Activated naive CD8-positive, alpha-beta T cell treated with anti-CD3 and anti-CD28 coated beads, Interleukin-2, amount 10 ng/mL, durations not matched to agents 7 days and 5 days (primary cell): ENCODE measurements at places on chromosomes 5 and 9. TPM values are rescaled to one million over a fixed set of nuclear protein-coding genes. Genes with fewer than 3 reads are reported as not detected.

The CRB2 gene
- total RNA-seq, result not detected

The GADD45G gene
- 8.9 TPM for total RNA-seq

- no peak overlapping the region for H3K4me3 ChIP-seq
- no peaks in the 10 kb centered on the region for H3K4me1 ChIP-seq
- H3K27me3 ChIP-seq, result no peaks in the 10 kb centered on the region
- peaks cover 27% of the 10 kb centered on the region for H3K36me3 ChIP-seq
Measured at GRCh38 chr9:33943389-33943788, 105.3 kb downstream of the UBAP2 start.

GRCh38 chr9:110160123-110160522 is 47.8 kb downstream of the C9orf152 start:
- H3K27ac ChIP-seq, result peak overlapping the region; percentile 25
- peaks cover 55% of the 10 kb centered on the region for H3K36me3 ChIP-seq
- H3K4me3 ChIP-seq, result no peak overlapping the region
- DNase-seq, result no peak
- H3K27me3 ChIP-seq, result no peaks in the 10 kb centered on the region

- H3K27me3 ChIP-seq, result peaks cover 5% of the 10 kb centered on the region
- H3K4me1 ChIP-seq, result no peaks in the 10 kb centered on the region
- no peaks in the 10 kb centered on the region for H3K36me3 ChIP-seq
- H3K27ac ChIP-seq, result no peak overlapping the region
Measured at GRCh38 chr5:71972777-71973473, 134.3 kb upstream of the MAP1B start.

GRCh38 chr9:137750566-137750965 is 127.0 kb upstream of the CACNA1B start:
- H3K27me3 ChIP-seq, result no peaks in the 10 kb centered on the region
- no peak overlapping the region for H3K4me3 ChIP-seq
- no peak overlapping the region for H3K27ac ChIP-seq
- peaks cover 41% of the 10 kb centered on the region for H3K36me3 ChIP-seq
- DNase-seq, result no peak
- peaks cover 4% of the 10 kb centered on the region for H3K4me1 ChIP-seq

GRCh38 chr5:177964471-177964870 is 31.6 kb downstream of the PROP1 start:
- peaks cover 2% of the 10 kb centered on the region for H3K27me3 ChIP-seq
- peaks cover 5% of the 10 kb centered on the region for H3K36me3 ChIP-seq
- peaks cover 3% of the 10 kb centered on the region for H3K4me1 ChIP-seq
- no peak for DNase-seq

The PRLR gene
- not detected for total RNA-seq

DNA sequence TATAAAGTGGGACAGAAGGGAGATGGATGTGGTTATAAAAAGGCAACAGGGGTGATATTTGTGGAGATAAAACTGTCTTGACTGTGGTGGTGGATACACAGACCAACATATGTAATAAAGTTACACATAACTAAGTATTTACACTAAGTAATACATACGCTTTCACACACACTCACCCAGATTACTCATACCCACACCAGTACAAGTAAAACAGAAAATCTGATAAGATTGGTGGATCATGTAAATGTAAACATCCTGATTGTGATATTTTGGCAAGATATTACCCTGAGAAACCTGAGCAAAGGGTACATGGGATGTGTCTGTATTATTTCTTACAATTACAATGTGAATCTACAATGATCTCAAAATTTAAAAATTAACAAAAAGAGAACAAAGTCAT is 53.3 kb upstream of the SLIT3 start:
- H3K27ac ChIP-seq, result no peak overlapping the region
- no peaks in the 10 kb centered on the region for H3K4me1 ChIP-seq
- H3K36me3 ChIP-seq, result no peaks in the 10 kb centered on the region
- H3K27me3 ChIP-seq, result no peaks in the 10 kb centered on the region
- H3K4me3 ChIP-seq, result no peak overlapping the region

- no peak overlapping the region for H3K4me3 ChIP-seq
- peaks cover 5% of the 10 kb centered on the region for H3K27me3 ChIP-seq
- peaks cover 12% of the 10 kb centered on the region for H3K4me1 ChIP-seq
Measured at GRCh38 chr5:86623785-86624483, 6.2 kb downstream of the COX7C start.

DNA sequence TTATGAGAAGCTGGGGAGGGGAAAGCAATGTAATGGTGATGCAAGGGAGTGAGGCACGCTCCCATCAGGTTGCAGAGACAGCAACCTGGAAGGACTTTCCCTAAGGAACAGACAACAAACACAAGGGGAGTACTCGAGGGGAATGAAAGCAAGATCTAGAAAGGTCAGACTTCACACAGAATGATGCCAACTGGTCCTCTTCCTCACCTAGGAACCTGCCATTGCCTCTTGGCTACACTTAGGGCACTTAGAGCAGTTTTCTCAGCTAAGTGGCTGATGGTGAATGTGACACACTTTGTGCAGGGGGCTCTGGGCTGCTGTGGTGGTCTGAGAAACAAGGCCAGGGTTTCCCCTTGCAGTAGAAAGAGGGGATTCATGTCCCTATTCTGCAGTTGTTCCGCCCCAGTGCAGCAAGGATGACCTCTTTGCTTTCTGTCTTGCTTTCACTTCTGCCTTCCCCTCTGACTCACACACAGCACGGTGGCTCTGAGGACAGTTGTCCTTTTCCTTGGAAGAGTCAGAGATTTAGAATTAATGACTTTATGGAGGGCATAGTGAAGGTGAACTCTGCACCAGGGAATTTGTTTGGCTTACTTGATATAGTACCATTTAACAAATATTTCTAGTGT is 394.0 kb upstream of the KLF4 start:
- H3K4me1 ChIP-seq, result no peaks in the 10 kb centered on the region
- no peaks in the 10 kb centered on the region for H3K36me3 ChIP-seq
- H3K4me3 ChIP-seq, result no peak overlapping the region
- DNase-seq, result no peak
- H3K27ac ChIP-seq, result no peak overlapping the region

The FAM169A gene
- 10.2 TPM for total RNA-seq

- H3K36me3 ChIP-seq, result no peaks in the 10 kb centered on the region
- peaks cover 2% of the 10 kb centered on the region for H3K27me3 ChIP-seq
- H3K27ac ChIP-seq, result peak overlapping the region; percentile 20
- no peak for DNase-seq
Measured at GRCh38 chr9:37963936-37964739, 60.2 kb upstream of the SLC25A51 start.

- H3K27ac ChIP-seq, result no peak overlapping the region
- H3K4me3 ChIP-seq, result no peak overlapping the region
- no peaks in the 10 kb centered on the region for H3K36me3 ChIP-seq
- H3K27me3 ChIP-seq, result no peaks in the 10 kb centered on the region
Measured at GRCh38 chr9:130856474-130856873, 21.4 kb downstream of the ABL1 start.

DNA sequence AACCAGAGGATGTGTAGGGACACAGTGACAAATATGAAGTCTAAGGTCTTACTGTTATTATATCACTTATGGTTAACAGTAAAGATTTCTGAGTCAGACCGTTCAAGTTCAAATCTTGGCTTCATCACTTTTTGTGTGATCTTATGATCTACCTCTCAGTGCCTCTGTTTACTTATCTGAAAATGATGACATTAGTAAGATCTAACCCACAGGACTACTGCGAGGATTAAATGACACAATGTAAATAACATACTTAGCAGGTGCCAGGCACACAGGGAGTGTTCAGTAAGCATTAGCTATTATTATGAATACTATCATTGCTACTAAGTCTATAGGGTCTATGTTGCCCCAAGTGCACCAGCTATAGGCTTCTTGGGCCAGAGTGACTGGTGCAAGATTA is 2.0 kb downstream of the IRF1 start:
- DNase-seq, result no peak
- H3K36me3 ChIP-seq, result peaks cover 57% of the 10 kb centered on the region
- H3K4me3 ChIP-seq, result peak overlapping the region; percentile 98
- peaks cover 63% of the 10 kb centered on the region for H3K4me1 ChIP-seq
